Left lung (tissue), 14 donors: ENCODE measurements at places on chromosomes 12 and 14. TPM values are rescaled to one million over a fixed set of nuclear protein-coding genes. Genes with fewer than 3 reads are reported as not detected.

- DNase-seq, result no peak
These were observed 100.3 kb downstream of the ESR2 start for GRCh38 chr14:64193821-64194220.

GRCh38 chr12:100824476-100824875, 29.9 kb downstream of the ANO4 start:
- DNase-seq, result no peak

GRCh38 chr12:128316078-128316477, 49.1 kb downstream of the TMEM132C start:
- DNase-seq, result no peak

DNA sequence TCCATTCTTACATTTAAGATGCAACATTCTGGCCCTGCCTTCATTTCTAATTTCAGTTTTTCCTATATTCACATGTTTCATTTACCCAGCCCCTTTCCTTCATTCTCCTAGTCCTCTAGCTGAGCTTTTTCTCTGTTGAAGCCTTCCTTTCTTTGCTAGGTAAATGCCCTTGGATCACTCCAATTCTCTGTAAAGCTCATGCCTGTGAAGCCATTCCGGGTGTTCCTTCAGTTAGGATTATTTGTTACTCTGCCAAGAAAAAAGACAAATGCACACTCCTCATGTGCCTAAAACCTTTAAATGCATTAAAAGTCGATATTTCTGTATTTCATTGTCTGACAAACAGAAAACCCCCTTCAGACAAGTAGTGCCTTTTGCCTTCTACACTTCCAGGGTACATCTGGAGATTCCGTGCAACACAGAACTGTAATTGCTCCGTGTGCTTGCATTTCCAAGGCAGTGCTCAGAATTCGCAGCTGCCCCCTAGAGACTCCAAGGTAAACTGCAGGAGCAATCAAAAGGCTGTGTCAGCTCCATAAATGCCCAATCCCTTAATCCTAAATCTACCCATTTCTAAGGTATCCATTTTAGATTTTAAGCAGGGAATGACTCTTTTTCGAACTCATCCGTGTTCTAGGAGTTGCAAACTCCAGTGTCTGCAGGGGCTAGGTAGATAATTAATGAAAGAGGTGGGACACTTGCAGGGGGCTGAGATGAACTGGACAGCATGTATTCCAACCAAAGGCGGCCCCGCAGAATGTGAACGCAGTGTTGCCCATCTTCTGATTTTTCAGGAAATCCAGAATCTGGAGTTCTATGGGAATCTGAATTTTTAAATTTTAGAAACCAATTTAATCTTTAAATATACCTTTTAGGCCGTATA, 320.2 kb downstream of the GRIN2B start:
- DNase-seq, result peak; percentile 56

DNA sequence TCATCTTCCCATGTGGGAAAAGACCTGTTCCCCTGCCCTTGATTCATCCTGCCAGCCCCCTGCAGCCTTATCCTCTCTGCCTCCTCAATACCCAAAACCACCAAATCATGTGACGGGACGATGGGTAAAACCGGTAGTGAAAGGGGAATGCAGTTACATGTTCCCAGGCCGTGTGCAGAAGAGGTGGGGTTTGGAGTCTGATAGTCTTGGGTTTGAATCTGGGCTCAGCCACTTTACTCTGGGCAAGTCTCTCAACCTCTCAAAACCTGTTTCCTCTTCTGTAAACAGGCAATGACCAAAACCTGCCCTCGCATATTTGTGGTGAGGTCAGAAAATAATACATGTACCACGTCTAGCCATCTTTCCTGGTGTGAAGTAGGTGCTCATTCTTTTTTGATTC, 123.0 kb downstream of the PLXNC1 start:
- DNase-seq, result no peak

DNA sequence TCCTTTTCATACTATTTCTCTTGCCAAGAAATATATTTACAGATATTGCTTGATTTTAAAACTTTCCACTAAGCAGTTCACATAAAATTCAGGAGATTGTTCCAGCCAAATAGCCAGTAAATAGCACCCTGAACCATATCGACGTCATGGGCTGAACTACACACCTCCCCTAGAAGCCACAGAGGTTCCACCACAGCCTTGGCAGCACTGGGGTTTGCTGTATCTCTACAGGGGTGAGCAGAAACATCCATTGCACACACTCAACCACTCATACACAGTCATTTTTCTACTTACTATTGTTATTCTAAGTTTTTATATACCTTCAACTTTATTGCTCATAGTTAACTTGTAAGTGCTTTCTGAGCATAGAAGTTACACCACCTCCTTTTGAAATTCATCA, 8.1 kb upstream of the EIF2S3B start:
- DNase-seq, result no peak

DNA sequence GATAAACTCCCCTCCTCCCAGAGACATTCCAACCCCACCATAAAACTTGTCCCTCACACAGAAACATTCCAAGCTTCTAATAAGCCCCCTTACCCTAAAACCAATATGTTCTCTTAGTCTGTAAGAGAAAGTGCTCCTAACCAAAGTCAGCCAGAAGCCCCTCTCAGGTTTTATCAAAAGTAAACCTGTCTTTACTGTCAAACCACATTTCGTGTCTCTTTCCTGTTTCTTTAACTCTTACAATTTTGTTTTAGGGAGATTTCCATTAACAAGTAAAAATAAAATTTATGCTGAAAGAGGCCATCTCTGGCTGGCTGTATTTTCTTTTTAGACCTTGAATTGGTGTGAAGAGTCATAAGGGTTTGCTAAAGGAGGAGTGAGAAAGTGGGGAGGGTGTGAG, 29.8 kb upstream of the CAPRIN2 start:
- DNase-seq, result no peak

DNA sequence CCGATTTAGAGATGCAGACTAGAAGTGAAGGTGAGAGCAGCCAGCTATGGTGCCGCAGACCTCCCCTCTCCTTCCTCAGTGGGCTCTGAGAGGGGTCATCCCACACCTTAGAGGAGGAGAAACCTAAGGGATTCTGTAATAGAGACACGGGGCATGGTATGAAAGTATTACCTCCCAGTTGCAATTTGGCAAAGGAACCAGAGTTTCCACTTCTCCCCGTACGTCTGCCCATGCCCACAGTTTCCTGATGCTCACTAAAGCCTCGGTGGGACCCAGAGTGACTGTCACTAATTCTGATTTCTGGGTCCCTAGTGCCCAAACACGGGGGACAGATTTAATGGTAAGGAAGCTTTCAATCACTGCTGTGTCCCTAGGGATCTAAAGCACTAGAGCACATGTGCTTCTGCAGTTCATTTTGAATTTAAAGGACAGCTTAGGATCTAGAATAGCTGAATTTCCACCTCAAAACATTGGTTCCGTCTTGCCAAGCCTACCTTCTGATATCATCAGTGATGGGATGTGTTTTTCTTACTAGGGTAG, 44.1 kb downstream of the DAD1 start:
- DNase-seq, result no peak

DNA sequence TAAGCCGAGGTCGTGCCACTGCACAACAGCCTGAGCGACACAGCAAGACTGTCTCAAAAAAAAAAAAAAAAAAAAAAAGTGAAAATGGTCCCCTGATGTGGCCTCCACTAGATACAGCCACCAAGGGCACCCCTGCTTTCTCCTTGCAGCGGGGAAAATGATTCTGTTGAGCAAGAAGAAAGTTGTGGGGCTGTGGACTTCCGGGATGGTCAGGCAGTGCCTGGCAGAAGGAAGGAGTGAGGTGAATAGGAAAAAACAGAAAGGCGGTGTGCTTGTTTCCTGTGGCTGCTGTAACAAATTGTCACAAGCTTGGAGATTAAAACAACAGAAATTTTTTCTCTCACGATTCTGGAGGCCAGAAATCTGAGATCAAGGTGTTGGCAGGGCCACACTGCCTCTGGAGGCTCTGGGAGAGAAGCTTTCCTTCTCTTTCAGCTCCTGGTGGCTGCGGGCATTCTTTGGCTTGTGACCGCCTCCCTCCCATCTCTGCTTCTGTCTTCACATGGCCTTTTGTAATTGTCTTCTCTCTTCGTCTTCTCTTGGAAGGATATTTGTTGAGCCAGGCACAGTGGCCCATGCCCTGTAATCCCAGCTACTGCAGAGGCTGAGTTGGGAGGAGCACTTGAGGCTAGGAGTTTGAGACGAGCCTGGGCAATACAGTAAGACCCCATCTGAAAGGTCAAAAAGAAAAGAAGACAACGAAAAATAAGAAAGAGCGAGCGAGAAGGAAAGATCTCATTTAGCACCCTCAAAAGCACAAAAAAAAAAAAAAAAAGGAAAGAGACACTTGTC, 116.6 kb upstream of the MED13L start:
- DNase-seq, result no peak

The CLECL1 gene
- total RNA-seq, result not detected

The ART4 gene
- 3.1 TPM for total RNA-seq

The IKBIP gene
- 23.6 TPM for total RNA-seq

The LRRC10 gene
- total RNA-seq, result not detected
